Activated T-cell treated with anti-CD3 and anti-CD28 coated beads for 1 hour (primary cell): ENCODE measurements at places on chromosomes 3 and 15.

- no peak for DNase-seq
Measured at GRCh38 chr3:170508839-170509238, 77.0 kb downstream of the SLC7A14 start.

GRCh38 chr3:138944929-138945708 lies 1.8 kb downstream of the FOXL2 start:
- DNase-seq, result no peak

GRCh38 chr15:63203451-63204090 lies 14.2 kb downstream of the RAB8B start:
- no peak for DNase-seq

- DNase-seq, result no peak
Measured at GRCh38 chr3:68706096-68706495, 226.3 kb downstream of the TAFA4 start.

DNA sequence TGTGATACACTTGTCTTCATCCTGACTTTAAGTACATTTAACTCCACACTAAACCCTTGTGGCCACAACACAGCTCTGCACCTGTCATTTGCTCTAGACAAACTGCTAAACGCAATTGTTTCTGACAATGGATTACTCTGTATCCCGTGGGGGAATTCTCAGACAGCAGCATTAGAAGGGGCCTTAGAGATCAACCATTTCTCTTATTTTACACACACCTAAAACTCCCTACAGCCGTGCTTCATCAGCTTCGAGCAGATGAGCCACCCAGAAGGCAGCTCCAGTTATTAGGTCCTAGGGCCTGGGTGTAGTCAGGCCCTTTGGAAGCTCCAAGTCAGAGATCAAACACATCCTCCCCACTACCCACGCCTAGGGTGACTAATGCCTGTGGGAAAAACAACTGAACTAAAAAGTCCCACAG lies 1.3 kb upstream of the IL12A start:
- no peak for DNase-seq

DNA sequence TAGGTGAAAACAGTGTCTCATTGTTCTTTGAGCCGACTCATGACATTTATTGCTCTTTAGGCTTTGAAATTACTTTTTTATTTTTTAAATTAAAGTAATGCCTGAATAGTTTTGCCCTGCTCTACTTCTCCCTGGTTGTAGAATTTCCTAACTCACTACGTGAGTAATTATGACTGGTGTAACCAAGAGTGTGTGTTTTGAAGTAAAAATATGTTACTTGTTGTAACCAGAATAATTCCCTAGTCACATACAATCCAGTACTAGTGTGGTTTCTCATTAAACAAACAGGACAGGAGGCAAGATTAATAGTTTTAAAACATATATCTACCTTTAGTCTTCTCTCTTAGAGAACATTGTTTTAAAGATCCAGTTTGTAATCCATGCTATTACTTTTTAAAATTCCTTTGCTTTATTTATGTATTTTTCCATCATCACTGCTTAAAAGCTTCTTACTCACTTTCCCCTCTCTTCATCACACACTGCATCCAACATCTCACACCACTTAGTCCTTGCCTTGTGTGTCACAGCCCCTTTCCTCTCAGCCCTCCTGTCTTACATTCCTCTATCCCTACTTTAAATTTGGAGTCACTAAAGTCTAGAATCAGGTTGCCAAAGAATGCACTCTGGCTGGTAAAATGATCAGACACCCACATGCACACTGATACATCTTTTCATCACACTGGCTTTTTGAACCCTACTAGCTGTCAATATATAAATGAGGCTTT lies 219.7 kb downstream of the WNT5A start:
- DNase-seq, result no peak

DNA sequence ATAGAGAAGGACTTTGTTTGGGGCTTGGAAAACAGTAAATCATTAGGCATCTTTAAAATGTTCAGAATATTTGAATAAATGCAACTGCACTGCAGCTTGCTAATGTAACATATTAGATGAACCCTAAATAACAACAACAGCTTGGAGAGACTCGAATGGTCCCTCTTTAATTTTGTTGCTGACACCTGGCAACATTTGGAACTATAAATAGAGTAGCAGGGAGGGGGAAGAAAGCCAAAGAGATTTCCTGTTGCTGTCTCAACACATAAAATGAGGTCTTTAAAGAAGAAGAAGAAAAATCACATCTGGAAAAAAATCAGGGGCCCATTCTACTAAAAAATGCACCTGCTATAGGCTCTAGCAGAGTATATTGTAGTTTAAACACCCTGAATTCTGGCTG lies 49.9 kb upstream of the DPPA4 start:
- DNase-seq, result no peak

- DNase-seq, result no peak
Measured at GRCh38 chr3:179430277-179430870, 20.9 kb downstream of the GNB4 start.

DNA sequence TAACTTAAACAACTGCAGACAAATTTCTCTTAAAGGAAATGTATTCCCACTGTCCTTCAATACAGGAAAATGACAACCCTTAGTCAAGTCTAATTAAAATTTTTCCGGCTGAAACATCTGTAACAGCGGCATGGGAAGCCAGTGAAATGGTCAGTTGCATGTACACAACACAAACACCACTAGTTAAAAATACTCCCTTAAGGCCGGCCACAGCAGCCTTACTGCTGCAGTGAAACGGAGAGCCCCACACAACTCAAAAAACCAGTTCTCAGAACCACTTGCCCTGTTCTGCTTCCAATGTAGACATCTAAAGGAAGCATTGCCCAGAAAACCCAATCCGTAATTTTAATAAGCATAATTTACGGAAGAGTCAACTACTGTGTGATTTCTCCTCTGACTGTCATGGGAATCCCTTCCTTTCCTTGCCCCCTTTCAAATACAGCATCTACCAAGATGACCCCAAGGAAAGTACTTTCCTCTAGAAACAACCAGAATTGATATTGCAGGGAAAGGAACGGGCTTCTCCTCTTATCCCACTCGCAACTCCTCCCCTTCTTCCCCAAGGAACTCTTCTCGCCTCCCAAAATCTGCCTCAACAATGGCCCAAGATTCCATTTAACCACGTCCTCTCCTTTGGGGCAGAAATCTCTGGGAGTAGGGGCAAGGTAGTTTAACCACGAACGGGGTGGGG lies 1.6 kb downstream of the FBN1 start:
- DNase-seq, result no peak

- no peak for DNase-seq
Measured at GRCh38 chr3:135348690-135349089, 553.6 kb downstream of the EPHB1 start.

- DNase-seq, result no peak
Measured at GRCh38 chr3:172669021-172669420, 41.8 kb downstream of the NCEH1 start.

DNA sequence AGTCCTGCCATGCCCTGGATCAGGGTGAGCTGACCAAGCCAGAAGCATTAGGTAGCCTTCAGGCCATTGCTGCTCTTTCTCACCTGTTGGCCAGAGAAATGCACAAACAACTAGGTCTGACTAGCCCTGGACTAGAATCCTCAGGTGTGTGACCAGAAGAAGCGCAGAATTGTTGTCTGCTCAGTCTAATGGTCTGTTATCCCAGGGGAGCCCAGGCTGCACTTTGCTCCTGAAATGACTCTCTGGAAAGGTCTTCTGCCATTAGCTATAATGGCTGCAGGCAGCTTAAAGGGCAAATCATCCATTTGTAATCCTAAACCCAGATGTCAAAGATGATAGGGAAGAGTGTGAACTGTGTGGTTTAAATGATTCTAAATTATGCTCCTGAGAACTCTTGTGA lies 246.1 kb downstream of the NFKBIZ start:
- no peak for DNase-seq

- no peak for DNase-seq
Measured at GRCh38 chr15:51878446-51879386, 49.3 kb downstream of the TMOD3 start.

GRCh38 chr3:194941360-194941955 lies 255.8 kb downstream of the FAM43A start:
- DNase-seq, result no peak

- DNase-seq, result no peak
Measured at GRCh38 chr3:139201446-139202225, 142.2 kb upstream of the MRPS22 start.

GRCh38 chr15:80550908-80551260 lies 144.2 kb upstream of the ABHD17C start:
- no peak for DNase-seq

DNA sequence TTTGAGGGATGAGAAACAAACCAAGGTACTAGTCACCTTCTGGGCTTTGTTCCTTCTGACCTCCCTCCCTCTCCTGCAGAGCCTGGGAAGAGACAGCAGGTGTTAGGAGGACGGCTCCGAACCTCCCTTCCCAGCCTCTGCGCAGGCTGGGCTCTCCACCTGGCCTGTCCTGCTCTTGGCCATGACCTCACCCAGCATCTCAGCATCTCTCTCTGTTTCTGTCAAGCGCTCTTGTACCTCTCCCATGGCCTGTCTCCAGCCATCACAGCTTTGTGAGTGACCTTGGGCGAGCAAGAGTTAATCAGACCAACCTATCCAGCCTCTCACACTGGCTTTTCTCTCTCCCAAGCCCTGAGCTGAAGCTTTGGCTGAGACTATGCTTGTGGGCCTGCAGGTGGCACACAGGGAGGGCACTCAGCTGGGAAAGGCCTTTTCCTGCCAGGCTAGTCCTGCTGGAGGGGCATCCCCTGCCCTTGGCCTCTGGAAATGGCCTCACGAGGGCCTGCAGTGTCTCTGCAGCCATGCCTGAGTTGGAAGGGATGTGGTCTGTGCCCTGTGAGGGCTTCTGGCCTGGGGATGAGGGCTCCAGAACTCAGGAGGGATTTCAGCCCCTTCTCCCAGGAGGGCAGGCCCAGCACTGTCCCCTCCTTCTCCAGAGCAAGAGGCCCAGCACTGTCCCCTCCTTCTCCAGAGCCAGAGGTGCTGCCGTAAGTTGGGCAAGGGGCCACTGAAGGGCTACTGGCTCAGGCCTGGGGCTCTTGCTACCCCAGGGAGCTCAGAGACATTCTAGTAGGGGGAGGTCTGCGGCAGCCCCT lies 2.1 kb downstream of the CHST13 start:
- no peak for DNase-seq

DNA sequence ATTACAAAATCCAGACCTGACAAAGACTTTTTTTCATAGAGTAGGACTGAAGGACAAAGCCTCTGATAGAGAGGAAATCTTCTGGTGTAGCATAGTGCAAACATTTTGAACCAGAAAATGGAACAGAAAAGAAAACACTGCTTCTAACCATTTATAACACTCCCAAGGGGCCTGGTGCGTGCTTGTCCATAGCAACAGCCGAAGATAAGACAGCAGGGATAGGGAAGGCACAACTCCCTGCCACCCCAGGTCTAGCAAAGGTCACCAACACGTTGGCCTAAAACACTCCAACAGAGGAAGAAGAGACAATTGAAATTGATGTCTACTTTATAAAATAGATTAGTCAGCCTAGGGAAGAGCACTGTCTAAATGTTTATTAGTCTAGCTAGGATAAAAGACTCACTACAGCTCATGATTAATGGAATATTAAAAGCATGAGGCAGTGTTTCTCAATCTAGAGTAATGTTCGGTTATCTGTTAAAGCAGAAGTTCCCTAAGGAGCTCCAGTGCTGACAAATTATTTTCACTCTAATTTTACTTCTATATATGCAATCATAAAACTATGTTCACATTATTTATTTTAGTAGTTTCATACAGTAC lies 145.2 kb downstream of the P3H2 start:
- DNase-seq, result no peak

- DNase-seq, result no peak
Measured at GRCh38 chr3:184733971-184734608, 22.2 kb upstream of the MAGEF1 start.
